ENCODE measurements at places on chromosomes 4 and X.

- DNase-seq, result no peak
These were observed 2.6 kb upstream of the MSMO1 start for GRCh38 chr4:165324918-165325304.

- DNase-seq, result no peak
These were observed 74.5 kb downstream of the QDPR start for GRCh38 chr4:17437396-17437795.

GRCh38 chr4:127783955-127784770 lies 2.0 kb downstream of the HSPA4L start:
- no peak for DNase-seq

- DNase-seq, result no peak
These were observed 623.8 kb downstream of the EPHA5 start for GRCh38 chr4:65046192-65047133.

DNA sequence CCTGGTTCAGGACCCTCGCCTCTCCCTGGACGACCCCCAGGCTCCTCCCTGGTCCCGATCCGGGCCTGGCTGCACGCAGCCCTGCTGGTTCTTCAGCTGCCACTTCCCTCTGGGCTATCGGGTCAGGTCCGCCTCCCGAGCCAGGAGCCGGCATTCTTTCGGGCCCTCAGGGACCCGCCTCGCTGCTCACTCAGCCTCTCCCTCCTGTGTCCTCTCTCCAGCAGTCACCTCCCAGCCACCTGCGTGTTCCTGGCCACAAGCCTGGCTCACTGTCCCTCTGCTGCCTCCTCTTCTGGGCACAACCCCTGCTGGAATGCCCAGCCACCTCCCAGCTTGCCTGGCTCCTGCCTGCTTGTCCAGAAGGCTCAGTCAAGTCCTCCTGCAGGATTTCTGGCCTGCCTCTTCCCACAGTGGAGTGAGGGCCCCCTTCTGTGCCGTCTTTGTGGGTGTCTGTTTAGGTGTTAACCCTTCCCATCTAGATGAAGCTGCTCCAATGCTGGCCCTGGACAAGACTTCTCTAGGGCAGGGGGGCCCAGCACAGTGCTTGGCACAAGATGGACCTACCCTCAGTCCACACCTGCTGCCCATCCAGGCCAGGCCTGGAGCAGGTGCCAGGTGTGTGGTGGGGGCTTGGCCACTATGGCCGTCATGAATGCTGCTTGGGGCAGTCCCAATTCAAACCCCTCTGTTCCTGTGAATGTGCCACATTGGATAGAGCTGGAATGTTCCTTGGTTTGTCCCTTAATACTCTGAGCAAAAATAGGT lies 2.2 kb downstream of the WFS1 start:
- DNase-seq, result no peak

DNA sequence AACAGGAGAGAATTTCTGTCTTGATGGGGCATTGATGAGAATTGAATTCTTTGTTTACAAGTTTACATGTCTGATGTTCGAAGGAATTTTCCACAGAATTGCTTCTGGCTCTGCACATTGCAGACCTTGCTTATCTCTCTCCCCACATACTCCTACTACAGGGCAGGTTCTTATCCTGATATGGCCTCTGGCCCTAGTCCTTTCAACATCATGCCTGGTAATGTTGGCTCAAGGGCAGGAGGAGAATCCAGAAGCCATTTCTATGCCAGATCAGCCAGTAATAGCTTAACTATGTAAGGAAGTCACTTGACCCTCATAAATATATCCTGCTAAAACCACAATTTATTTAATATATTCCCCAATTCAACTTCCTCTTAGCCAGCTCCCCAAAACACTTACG lies 24.3 kb upstream of the TSPAN5 start:
- no peak for DNase-seq

GRCh38 chrX:135697601-135698000 lies 15.8 kb upstream of the CT45A1 start:
- DNase-seq, result no peak

- no peak for DNase-seq
These were observed 9.8 kb upstream of the ARX start for GRCh38 chrX:25025615-25026014.

GRCh38 chr4:156329779-156330178 lies 376.1 kb upstream of the CTSO start:
- no peak for DNase-seq

GRCh38 chr4:124279741-124280140 lies 432.8 kb downstream of the ANKRD50 start:
- no peak for DNase-seq

GRCh38 chr4:48949518-48950219 lies 36.4 kb upstream of the CWH43 start:
- no peak for DNase-seq

DNA sequence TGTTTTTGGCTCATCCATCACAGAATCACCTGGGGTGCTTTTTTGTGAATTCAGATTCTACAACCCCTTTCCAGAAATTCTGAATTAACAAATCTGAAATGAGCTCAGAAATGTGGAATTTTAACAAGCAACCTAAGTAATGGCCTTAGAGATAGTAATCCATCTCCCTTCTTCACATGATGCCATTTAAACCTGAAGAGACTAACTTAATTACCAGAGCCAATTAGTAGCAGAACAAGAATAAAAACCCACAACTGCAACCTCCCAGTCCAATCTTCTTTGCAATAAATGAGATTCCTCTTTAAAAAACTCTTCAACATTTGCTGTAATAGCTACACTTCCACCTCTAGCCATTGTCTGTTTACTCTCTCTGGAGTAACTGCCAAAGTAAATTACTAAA lies 69.7 kb downstream of the ARAP2 start:
- no peak for DNase-seq

GRCh38 chr4:128955751-128956150 lies 137.6 kb downstream of the SCLT1 start:
- DNase-seq, result peak; percentile 33

- DNase-seq, result no peak
These were observed 262.5 kb downstream of the GRID2 start for GRCh38 chr4:92566269-92566668.

DNA sequence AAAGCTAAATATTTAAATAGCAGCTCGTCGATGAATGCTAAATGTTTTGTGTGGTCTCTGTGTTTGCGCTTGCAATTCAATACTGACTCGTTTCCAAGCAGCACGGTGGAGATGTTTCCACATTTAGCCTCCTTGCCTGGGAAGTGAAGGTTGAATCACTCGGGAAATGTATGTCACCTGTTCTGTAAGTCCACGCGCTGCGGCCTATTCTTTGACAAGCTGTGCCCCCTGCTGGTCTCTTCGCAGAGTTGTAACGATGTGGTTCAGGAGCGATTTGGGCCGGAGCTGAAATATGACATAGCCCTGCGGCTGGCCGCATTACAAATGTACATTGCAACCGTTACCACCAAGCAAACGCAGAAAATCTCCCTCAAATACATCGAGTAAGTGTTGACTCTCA lies 89.6 kb upstream of the PRPS2 start:
- peak; percentile 18 for DNase-seq

GRCh38 chr4:89894649-89895550 lies at the start of gene MMRN1:
Gene MMRN1, plus strand, starts transcription at chr4:89894854. Its CDS starts 118 bp downstream, at chr4:89894972.
- DNase-seq, result peak; percentile 57

GRCh38 chr4:75745161-75745560 lies 20.8 kb downstream of the USO1 start:
- peak; percentile 38 for DNase-seq

DNA sequence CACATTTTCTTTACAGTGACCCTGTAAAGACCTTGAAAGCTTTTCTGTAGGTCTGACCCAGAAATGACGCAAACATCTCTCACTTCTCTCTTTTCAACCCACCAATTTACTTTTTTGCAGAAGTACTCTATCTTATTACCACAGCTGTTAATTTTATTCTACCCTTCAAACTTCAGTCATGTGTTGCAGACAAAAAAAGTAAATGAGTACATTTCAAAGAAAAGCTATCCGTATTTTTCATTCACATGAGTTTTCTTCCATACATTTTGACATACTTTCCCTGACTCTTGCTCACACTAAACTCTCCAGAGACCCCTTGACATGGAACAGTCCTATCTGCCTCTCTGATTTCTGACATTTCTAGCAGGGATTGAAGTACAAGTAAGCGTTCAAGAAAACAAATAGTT lies 51.7 kb downstream of the SLC7A11 start:
- no peak for DNase-seq

DNA sequence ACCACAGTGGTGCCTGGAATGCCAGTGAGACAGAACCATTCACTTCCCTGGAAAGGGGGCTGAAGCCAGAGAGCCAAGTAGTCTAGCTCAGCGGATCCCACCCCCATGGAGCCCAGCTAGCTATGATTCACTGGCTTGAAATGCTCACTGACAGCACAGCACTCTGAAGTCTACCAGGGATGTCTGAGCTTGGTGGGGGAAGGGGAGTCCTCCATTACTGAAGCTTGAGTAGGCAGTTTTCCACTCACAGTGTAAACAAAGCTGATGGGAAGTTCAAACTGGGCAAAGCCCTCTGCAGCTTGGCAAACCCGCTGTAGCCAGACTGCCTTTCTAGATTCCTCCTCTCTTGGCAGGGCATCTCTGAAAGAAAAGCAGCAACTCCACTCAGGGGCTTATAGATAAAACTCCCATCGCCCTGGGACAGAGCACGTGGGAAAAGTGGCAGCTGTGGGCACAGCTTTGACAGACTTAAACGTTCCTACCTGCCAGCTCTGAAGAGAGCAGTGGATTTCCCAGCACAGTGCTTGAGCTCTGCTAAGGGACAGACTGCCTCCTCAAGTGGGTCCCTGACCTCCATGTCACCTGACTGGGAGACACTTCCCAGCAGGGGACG lies 32.0 kb downstream of the NAP1L2 start:
- DNase-seq, result no peak

DNA sequence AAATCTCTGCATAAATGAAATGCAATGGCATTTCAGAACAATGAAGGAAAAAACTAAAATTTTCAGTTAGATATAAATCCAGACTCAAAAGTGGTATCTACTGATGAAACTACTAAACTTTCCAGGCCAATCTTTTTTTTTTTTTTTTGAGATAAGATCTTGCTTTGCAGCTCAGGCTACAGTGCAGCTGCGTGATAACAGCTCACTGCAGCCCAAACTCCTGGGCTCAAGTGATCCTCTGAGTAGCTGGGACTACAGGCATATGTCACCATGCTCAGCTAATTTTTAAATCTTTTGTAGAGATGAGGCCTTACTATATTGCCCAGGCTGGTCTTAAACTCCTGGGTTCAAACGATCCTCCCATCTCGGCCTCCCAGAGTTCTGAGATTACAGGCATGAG lies 1228.2 kb upstream of the ADGRL3 start:
- DNase-seq, result no peak

- DNase-seq, result no peak
These were observed 20.6 kb upstream of the KIAA0232 start for GRCh38 chr4:6761649-6762615.

- DNase-seq, result no peak
These were observed 26.6 kb downstream of the ADRA2C start for GRCh38 chr4:3792813-3793212.

GRCh38 chrX:108439426-108439942 lies at the start of gene COL4A5:
Gene COL4A5, plus strand, starts transcription at chrX:108439838. Its CDS starts 288 bp downstream, at chrX:108440126.
- peak; percentile 62 for DNase-seq

DNA sequence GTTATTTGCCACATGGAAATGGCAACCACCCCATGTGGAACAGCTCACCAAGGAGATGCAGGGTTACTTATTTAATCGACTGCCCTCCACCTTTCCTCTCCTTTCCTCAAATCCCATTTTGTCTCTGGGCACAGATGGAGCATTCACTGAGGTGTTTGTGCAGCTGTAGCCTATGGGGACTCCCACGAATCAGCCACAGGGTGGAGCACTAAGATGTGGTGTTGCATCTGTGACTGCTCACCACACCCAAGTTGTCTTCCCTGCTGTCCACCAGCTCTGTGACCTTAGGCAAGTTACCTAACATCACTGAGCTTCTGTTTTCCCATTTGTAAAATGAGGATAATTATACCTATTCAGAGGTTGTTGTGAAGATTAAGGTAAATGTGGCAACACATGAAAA lies 252.4 kb upstream of the CPEB2 start:
- peak; percentile 4 for DNase-seq

- no peak for DNase-seq
These were observed 58.0 kb downstream of the FAM53A start for GRCh38 chr4:1626151-1626550.

- DNase-seq, result no peak
These were observed 38.8 kb upstream of the MAD2L1 start for GRCh38 chr4:120105472-120105871.

- DNase-seq, result no peak
These were observed 18.4 kb downstream of the EFNB1 start for GRCh38 chrX:68847172-68847571.

- DNase-seq, result no peak
These were observed 111.7 kb upstream of the PDHA2 start for GRCh38 chr4:95728145-95728544.

DNA sequence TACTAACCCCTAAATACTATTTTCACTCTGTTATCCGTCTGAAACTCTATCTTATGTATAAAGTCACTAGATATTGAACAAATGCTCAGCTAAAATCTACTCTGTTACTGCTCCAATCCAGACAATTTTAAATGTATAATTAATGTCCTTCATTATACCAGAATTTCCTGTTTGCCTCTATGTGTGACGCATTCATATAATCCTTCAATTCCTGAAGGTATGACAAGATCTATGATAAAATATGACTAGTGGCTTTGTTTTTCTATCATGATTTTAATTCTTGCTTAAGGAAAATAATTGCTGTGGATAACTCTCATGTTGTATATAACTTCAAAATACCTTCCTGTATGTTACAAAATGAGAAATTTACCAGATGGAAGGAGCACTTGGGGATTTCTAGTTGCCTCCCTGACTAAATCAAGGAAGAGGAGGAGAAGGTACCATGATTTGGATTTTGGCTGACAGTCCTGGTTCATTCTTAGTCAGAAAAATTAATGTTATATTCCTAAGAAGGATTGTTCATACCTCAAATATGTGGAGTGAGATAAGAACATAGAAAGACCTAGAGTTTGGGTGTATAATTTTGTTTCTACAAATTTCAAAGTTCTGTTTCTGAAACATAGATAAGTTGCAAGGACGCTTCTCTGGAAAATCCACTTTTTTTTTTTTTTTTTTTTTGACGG lies 4.9 kb downstream of the CXCL6 start:
- DNase-seq, result no peak

GRCh38 chr4:151098979-151099228 lies 524 bp upstream of the RPS3A start:
- DNase-seq, result no peak

GRCh38 chr4:181710143-181710542 lies 533.1 kb upstream of the TENM3 start:
- no peak for DNase-seq

DNA sequence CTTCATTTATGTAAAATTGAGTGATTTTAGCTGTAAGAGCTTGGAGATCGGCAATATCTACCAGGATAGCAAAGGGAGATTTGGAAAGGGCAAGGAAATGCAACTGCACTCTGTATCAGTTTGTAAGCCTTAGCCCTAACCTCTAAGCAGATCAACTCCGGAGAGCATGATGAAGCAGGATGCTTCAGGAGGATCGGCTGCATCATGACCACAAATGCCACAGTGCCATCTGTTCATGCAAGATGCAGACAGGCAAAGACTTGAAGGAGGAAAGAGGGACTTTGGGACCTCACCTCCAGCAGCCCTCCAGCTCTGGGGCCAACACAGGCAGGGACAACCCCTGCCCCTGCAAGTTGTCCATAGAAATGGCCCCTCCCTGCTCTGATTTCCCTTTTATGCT lies 377.6 kb upstream of the GATB start:
- no peak for DNase-seq

Measured in kidney capillary endothelial cell (primary cell).